ENCODE measurements at places on chromosomes 11 and 22. TPM values are rescaled to one million over a fixed set of nuclear protein-coding genes. Genes with fewer than 3 reads are reported as not detected.

The UBXN1 gene
- total RNA-seq = 25.2 TPM

DNA sequence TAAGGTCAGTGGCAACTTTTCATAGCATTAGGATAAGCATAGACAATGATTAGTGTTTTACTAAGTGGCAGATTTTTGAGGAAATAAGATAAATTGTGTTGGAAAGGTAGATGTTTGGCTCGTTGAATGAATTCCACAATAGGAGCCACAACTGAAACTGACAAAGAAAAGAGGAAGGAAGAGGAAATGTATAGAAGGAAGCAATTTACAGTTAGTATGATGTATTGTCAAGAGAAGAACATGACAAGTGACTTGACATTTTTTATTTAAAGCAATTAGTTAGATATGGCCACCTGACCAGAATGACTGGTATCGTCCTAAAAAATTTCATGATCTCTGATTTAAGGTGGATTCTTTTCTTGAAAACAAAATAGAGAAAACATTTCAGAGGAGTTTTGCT, 3.1 kb upstream of the RAG2 start:
- no peak for DNase-seq

- DNase-seq = peak; percentile 89
These were observed at the start of the genes MPST and TST for GRCh38 chr22:37019309-37020191. TSS of gene MPST (plus strand) at chr22:37019742. CDS start at chr22:37019837, 95 bp downstream. TSS of gene TST (minus strand) at chr22:37019447. CDS start at chr22:37018732, 715 bp downstream.

- no peak for DNase-seq
These were observed 423.7 kb upstream of the CADM1 start for GRCh38 chr11:115927823-115928329.

DNA sequence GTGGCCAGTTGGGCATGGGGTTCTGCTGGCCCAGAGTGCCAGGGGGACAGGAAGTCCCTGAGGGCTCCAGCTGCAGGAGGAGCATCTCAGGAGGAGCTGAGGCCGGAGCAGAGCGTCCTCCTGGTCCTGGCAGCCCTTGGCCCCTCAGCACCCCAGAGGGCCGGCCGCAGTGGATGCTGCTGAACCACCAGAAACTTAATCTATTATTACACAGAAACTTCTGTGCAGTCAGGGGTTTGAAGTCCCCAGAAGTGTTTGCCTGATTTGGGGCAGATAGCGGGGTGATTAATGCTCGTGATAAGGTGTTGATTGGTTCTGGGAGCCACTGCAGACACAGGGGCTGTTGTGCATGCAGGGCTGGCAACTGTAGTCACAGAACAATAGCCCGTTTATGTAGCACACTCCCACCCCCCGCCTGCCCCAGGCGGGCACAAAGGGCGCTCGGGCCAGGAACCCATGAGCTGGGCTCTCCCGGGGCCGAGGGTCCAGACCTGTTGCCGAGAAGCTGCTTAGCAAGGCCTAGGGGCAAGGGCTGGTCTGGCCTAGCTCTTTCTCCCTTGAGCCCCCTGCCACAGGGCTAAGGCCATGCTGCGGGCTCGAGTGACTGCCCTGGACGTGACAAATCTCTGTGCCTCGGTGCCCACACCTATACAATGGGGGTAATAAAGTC, 29.0 kb upstream of the KCNQ1OT1 start:
- DNase-seq = no peak

DNA sequence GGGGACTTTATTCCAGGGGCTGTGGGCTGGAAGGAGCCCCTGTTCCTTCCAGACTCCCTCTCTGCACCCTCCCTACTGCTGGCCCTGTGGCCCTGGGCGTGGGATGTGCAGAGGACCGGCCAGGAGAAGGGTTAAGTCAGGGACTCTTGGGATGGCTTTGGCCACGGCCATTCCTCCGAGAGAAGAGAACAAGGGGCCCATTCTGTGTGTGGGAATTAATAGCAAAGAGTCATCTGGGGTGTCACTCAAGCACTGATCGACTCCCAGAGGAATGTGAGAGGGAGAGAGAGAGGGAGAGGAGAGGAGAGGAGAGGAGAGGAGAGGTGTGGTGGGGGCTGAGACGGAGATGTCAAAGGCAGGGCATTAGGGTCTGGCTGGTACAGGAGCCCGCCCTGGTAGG, 14.2 kb upstream of the SOX10 start:
- no peak for DNase-seq

GRCh38 chr11:65185869-65186341, 4.2 kb downstream of the CAPN1 start:
- DNase-seq = peak; percentile 35

DNA sequence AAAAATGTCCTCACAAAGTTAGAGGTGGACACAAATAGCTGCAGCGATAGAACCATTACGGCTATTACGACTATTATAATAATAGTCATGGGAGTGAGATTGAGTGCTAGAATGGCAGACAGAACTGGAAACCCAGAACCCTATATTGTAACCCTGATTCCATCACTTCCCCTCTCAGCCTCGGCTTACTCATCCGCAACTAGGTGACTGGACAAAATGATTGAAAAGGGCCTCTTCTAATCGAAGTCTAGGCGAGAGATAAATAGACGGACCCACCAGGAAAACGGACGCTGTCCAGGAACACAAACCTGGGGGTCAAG, 629 bp downstream of the PSMA1 start:
- no peak for DNase-seq

DNA sequence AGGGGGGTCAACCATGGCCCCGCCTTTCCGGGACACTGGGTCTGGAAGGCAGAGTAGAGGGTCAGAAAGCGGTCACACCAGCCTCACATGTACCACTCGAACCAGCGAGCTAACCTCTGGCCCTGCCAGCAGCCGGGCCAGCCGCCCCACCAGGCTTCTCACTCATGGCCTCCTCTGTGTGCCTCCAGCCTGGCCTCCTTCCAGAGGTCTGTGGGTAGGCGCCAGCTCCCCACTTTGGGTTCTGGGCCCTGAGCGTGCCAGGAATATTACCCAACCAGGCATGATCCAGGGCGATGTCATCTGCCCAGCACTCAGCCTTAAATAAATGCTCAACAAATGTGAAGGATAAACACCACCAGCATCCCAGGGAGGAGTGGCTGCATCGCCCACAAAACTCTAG, 5.8 kb downstream of the SCUBE1 start:
- DNase-seq = no peak

GRCh38 chr11:113496026-113496651, 20.9 kb upstream of the DRD2 start:
- DNase-seq = no peak

- DNase-seq = peak; percentile 57
These were observed 6.9 kb upstream of the NRXN2 start for GRCh38 chr11:64729851-64730382.

DNA sequence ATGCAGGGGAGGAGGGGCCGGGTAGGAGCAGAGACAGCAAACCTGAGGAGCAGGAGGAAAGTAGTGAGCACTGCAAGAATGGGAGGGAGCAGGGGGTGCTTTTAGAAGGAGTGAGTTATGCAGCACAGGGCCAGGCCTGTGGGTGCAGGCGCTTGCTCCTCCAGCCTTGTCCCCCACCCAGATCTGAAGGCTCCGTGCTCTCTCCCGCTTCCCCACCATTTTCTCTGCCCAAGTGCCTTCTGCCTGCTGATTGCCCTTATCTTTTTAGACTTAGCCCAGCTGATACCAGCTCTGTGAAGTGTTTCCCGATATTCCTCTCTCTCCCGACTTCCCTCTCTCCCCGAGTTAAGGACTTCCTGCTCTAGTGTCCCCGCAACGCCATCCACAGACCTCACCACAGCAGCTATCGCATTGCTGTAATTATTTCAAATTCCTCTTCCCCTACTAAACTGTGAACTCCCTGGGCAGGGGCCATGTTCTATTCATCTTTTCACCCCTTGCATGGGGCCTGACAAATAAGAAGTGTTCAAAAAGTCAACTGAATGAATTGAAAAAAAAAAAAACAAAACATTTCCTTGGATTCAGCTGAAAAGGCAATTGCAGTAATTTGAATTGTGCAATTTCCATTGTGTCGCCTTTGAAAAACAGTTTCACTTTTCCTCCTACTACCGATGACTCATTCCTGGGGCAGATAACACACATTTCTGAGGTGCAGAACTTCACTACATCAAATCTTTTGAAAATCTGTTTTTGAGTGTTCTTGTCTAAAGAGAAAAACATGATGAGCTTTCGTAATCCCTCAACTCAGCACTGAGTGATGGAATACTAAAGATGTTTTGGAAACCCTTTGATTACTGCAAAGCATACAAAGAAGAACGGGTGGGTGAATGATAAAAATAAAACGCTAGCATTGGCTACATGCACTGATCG, 69.7 kb upstream of the BMAL1 start:
- no peak for DNase-seq

- no peak for DNase-seq
These were observed 4.2 kb upstream of the GAB4 start for GRCh38 chr22:17012267-17012666.

DNA sequence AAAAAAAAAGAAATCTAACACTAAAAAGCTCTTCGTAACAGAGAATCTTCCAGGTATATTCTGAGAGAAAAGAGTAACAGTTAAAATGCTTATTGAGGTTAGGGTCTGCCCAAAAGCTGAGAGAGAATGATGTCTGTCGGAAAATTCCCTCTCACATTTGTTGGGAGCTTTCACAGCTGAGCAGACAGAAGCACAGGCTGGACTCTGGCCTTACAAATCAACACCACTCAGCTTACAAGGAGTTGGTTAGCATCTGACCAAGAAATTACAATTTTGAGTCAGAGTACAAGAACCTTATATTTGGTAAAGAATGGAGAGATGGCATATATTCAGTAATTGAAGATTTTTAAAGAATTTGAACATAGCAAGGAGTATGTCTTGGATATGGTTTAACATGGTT, 1561.0 kb upstream of the RAG2 start:
- DNase-seq = no peak

- DNase-seq = no peak
These were observed 4.1 kb upstream of the KCNJ1 start for GRCh38 chr11:128871168-128871610.

- no peak for DNase-seq
These were observed 43.5 kb downstream of the DRG1 start for GRCh38 chr22:31442768-31443489.

DNA sequence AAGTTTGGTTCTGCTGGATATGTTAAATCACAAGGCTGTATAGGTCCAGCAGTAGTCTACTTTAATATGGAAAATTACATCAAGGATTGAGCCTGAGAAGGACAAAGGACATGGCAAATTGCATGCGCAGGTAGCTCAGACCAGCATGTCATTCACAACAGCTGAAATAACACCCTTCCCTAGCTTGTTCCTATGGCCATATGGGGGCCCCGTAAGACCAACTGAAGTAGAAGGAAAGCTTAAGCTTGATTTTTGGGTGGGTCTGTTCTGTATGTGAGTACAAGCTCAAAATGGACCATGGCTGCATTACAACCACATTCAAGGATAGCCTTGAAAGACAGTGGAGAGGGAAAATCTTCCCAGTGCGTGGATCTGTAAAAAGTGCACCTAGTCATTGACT, 20.6 kb upstream of the PDE3B start:
- DNase-seq = no peak

DNA sequence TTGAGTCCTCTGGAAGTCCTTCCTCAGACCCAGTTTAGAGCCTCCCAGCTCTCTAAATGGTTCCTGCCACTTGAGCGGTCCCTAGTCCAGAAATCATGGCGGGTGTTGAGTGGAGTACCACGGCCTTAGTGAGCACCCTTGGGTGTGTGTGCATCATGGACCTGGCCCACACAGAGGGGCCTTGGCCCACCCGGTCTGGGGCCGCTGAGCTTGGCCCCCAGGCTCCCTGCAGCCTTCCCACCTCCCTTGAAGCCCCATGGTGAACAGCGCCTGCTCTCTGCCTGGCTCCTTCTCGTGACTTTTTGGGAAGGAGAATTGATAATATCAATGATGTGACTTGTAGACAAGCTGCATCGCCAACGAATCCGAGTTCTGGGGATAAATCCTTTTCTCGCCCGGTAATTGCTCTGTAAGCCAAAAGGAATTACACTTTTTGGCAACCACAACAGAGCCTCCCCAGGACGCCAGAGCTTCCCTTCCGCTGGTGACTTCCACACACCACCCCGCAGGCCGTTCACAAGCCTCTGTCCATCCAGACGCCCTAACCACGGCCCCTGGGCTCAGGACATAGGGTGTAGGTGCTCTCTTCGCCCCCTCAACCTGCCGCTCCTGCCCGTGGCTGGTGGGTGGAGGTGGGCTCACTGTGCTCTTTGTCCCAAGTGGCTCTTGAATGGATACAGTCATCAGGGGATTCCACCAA, 93.8 kb downstream of the NECTIN1 start:
- no peak for DNase-seq

DNA sequence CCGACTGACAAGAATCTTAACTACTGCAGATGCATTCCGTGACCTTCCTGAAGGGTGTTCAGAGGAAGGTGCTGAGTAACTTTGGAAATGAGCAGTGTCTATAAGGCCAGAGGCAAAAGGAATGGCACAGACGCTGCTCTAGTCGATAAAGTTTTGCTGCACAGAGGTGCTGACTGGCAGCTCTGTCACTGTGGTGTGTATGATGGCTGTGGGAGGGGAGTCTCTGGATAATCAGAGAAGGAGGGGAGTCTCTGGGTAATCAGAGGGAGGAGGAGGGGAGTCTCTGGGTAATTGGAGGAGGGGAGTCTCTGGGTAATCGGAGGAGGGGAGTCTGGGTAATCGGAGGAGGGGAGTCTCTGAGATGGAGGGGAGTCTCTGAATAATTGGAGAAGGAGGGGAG, 18.4 kb downstream of the PTDSS2 start:
- no peak for DNase-seq

DNA sequence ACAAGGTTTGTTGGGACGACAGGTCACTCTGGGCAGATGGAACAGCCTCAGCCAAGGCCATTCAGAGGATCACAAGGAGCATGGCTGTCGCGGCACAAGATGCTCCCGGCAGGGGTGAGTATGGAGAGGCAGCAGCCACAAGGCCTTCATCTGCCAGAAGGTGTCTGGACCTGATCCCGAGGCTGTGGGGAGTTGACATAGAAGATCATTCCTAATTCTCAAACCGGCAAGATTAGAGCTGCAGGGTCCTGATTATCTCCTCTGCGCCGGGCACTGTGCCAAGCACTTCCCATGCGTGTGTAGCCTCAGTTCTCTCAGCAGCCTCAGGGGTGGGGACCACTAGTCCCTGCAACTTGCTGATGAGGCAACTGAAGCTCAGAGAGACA, 32.3 kb upstream of the RFPL3 start:
- DNase-seq = no peak

DNA sequence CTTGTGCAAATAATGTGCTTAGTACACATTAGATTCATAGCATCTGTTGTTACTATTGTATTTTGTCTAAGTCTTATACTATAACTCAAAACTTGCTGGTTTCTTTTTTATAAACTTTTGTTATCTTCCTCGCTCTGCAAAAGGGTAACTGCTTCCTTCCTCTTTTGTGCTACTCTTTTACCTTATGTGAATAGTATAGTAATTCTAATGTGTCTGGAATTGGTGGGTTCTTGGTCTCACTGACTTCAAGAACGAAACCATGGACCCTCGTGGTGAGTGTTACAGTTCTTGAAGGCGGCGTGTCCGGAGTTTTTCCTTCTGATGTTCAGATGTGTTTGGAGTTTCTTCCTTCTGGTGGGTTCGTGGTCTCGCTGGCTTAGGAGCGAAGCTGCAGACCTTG, 563.1 kb upstream of the LUZP2 start:
- DNase-seq = no peak

Measured in right lobe of liver (tissue), 6 donors.